Activated CD8-positive, alpha-beta memory T cell treated with anti-CD3 and anti-CD28 coated beads for 48 hours (primary cell): ENCODE measurements at places on chromosomes 2 and 18.

GRCh38 chr18:46768166-46768921, 11.5 kb upstream of the ST8SIA5 start:
- no peak for DNase-seq

DNA sequence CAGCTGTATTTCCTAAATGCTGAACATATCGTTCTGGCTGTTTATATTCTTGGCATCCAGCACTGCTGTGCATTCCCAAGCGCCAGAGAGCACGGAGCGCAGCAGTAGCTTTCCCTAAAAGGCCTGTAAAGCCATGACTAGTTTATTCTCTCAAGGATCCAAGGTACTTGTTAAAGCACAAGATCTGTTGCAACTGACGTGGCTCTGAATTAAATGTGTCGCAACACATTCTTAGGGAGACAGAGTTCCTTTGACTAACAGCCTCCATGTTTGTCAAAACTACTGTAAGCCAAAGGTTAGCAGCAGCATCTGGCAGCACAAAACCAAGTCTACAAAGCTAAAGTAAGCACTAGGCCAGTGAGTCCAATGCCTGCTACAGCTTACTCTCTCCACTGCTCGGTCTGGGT, 188.6 kb upstream of the FN1 start:
- DNase-seq = no peak

DNA sequence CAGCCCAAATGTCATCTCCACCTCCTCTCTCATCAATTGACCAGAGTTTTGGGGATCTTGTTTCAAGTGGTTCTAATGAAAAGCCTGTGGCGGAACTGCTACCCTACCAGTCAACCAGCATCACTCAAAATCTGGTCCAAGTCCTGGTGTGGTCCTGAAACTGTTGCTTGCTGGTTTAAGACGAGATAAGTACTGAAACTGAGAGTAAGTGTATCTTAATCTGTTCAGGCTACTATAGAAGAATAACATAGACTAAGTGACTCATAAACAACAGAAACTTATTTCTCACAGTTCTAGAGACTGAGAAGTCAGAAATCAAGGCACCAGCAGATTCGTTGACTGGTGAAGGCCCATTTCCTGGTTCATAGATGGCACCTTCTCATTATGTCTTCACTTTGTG, 879 bp upstream of the GALNT5 start:
- no peak for DNase-seq

DNA sequence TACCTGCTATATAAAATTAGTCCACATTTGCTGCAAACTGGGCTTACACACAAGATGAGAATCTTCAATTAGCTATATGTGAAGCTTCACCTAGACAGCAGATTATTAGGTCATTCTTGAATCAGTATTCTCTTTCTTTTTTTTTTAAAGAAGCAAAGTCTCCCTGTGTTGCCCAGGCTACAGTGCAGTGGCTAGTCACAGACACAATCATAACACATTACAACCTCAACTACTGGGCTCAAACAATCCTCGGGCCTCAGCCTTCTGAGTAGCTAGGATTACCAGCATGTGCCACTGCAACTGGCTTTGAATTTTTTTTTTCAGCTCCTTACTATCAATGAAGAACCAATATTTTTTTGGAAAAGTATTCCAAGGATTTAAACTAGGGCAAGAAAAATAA, 30.5 kb downstream of the OLA1 start:
- no peak for DNase-seq
